Suppressor macrophage (primary cell): ENCODE measurements at places on chromosomes 5 and 9.

- no peak for DNase-seq
Measured at GRCh38 chr5:40619421-40619820, 60.3 kb upstream of the PTGER4 start.

GRCh38 chr5:164998590-164998989, 1493.2 kb downstream of the MAT2B start:
- DNase-seq, result no peak

DNA sequence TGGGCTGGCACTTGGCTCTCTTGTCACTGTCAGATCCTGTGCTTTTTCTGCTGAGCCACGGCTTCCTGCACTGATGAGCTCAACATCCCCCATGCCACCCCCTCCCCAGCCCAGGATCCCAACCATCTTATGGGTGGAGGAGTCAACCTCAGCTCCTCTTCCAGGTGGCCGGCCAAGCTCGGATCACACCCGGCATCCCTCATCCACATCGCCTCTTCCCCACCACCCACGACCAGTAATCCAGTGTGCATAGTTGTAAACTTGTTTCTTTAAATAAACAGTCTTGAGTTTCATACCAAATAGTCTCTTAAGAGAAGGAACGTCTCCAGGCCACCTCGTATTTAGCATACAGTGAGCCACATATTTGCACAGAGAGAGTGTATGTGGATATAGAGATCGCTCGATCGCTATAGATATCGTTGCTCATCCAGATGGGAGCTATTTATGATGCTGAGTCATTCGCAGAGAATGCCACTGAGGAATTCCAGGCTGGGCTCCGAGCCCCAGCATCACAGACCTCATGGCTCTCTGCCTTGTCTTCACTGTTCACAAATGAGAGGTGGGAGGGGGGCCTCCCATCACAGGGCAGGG, 61.8 kb upstream of the CPLX2 start:
- DNase-seq, result no peak

GRCh38 chr5:178423431-178423830, 166.8 kb downstream of the COL23A1 start:
- DNase-seq, result no peak

DNA sequence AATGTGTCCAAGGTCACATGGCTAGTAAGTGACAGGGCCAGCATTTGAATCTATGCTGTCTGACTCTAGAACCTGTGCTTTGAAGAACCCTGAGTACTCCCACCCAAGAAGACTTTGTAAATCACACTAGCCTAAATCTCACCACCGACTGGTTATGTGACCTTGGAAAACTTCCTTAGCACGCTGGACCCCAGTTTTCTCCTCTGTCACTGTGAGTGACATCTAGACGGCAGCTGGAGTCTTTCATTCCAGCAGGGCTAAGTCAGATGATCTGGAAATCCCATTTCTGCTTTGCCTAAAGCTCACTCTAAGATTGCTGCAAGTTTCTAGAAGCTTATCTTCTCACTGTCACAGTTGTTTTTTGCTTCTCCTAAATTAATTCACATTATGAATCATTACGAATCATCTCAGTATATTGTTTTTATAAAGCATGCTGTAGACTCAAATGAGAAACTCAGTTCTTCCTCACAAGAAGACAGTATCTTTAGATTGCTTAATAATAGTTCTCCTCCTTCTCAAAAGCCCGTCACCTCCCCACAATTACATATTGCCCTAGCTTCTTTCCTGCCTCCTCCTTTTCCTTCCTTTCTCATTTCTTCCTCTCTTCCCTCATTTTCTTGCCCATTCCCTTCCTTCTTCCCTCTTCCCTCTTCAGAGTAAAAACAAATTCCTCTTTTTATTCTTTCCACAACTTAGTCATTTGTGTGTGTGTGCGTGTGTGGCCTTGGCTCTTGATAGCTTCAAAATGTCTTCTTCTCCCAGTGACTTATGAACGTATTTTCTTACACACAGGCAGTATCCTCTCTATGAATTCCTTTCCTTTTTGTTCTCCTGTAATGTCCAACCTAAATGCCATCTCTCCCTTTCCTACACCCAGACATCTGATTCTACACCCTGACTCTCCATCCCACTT, 16.8 kb downstream of the ALDOB start:
- no peak for DNase-seq

- DNase-seq, result no peak
Measured at GRCh38 chr5:174505621-174506020, 218.8 kb upstream of the MSX2 start.

- DNase-seq, result peak; percentile 82
Measured at GRCh38 chr5:140295414-140295813, 7.5 kb downstream of the PFDN1 start.

GRCh38 chr5:66312266-66312665, 168.2 kb downstream of the SREK1 start:
- DNase-seq, result no peak
